Pulmonary artery endothelial cell (primary cell): ENCODE measurements at places on chromosomes 6 and 20. TPM values are rescaled to one million over a fixed set of nuclear protein-coding genes. Genes with fewer than 3 reads are reported as not detected.

TFAP2C gene
- not detected in 2 replicates for total RNA-seq

TPBG gene
- total RNA-seq = 9.0 and 11.4 TPM in 2 replicates

CDH26 gene
- 0.07 and 0.14 TPM in 2 replicates for total RNA-seq

TRIM39 gene
- total RNA-seq = 9.4 and 11.8 TPM in 2 replicates
